ENCODE measurements at places on chromosomes 2 and 18.
A peak's percentile ranks its signal among the peaks of the same experiment; 100 is the strongest.

DNA sequence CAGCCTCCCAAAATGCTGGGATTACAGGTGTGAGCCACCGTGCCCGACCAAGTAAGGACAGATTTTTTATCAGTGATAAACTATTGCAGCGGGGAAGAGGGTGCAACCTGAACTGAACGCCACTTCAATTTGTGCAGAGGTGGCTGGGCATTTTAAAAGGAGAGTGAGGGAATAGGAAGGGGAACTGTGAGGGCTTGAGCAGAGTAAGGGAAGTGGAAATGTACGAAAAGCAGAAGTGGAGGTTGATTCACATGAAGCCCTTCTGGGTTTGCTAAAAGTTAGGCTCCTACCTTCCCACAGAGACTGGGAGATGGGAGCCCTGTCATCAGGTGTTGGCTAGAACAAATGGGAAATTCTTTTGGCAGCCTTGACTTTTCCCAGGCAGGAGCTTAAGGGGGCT is 6.1 kb downstream of the STK11IP start:
- DNase-seq, result no peak

DNA sequence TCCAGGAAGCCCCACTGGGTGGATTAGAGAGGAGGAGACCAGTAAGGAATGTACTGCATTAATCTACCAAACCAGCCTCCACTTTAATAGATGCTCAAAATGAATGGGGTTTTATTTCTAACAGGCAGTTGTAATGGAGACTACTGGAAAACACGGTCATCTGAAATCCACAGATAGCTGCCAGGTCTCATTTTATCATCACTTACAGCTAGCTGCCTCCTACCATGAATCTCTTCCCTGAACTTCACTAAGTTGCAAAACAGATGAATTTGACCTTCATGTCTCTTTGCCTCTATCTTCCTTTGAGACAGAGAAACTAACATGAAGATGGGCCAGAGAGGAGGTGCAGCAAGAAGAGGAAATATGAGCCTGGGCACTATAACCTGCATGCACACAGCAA is 21.9 kb downstream of the ZBTB7C start:
- DNase-seq, result no peak

DNA sequence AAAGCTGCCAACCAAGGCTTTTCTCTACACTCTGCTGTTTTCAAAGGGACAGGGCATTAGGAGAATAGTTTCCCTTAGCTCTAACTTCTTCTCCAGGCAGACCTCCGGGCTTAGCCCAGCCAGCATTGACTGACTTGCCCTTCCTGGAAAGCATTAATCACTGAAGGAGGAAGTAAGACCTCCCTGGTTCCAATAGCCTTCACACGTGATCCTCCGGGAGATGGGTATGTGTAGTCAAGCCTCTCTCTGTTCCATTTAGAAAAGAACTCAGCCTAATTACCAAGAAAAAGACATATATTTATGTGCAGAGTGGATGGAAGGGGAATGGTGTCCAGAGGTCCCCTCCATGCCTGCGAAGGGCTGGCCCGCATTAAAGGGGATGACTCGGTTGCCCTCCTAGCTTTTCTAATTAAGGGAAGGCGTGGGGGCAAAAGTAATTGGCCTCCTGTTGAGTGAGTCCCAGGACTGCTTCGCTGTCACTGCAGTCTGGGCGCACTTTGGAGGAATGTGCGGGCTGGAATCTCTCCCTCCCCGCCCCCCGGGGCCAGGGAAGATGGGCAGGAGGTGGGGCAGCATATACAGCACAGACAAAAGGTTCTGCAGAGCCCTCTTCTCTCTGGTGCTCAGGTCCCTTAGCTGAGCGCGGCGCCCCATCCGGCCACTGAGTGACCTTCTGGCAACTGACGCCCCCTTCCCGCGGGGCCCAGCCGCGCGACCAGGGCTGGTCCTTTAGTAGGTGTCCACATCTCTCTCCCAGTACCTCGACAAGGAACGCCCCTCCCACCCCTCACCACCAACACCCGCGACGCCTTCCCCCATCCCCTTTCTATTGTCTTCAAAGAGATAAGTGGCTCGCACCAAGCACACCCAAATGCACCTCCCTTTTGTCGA is 686.0 kb downstream of the NRXN1 start:
- DNase-seq, result peak; percentile 84

- DNase-seq, result peak; percentile 77
Measured at GRCh38 chr2:174335988-174336500, 1.3 kb downstream of the SP9 start.

Measured in islet precursor cell (in vitro differentiated cells).